ENCODE measurements at places on chromosomes 6 and 20.
A peak's percentile ranks its signal among the peaks of the same experiment; 100 is the strongest.

DNA sequence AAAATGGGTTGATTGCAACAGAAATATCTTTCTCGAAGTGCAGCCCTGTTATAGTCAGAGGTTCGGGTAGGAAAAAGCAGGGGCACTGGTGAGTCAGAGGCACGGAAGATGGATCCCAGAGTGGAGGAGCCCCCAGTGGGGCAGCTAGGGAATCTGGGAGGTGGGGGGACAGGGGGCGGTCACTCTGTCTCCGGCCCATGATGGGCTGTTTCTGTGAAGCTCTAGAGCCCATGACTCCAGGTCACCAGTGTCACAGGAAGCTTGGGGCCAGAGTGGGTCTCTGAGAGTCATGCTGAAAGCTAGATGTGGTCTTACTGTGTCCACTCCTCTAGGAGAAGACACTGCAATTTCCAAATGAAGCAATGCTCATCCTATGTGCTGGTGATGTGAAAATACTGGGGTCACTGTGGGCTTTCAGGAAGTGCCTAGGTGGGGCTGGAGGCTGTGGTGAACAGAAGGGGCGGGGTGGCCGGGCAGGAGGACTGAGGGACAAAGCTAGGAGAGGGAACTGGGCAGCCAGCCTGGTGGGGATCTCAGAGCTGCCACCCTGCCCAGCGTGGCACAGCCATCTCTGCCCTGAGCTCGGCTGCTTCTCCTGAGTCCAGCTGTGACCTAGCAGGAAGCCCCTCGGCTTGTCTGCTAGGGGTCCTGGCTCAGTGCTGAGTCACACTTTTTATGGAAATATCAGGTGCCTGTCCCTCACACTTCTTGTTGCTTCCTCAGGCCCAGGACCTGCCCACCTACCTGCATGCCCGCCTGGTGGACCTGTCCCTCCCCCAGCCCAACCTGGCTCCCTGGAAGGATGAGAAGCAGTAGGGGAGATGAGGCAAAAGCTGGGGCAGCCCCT lies 54.2 kb downstream of the IRF4 start:
- DNase-seq: peak; percentile 16

DNA sequence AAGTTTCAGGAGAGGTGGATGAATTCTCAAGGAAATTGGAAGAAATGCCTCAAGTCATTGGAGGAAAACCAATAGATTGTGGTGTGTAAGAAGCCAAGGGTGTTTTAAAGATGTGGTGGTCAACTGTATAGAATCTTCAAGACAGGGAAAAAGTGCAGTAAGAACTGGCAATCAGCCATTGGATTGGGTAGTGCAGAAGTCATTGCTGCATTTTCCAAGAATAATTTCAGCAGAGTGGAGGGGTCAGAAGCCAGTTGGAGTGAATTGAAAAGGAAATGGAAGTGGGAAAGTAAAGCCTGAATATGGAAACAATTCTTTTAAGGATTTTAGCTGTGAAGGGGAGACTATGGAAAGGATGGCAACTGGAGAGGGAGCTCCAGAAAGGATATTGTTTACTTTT lies 128.2 kb upstream of the TMEM170B start:
- no peak for DNase-seq

DNA sequence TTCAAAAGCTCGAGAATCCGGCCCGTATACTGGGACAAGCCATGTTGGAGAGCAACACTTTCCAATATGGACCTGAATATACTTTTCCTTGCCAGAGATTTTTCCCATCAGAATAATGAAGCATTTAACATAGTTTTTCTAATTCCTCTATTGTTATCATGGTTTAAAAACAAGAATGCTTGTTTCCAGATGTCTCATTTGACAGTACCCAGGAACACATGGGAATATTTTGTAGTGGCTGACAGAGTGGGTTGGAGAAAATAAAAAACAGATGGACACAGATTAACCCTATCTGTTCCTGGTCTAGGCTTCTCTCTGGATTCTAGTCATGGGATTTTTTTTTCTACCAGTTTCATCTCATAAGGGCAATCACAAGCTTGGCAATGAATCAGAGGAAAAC lies 164.8 kb upstream of the CEP162 start:
- no peak for DNase-seq

- DNase-seq: peak; percentile 6
Measured at GRCh38 chr20:13723011-13723410, 61.7 kb downstream of the ESF1 start.

GRCh38 chr20:1930165-1930564 lies 35.0 kb downstream of the SIRPA start:
- DNase-seq: no peak

- DNase-seq: no peak
Measured at GRCh38 chr6:163743796-163744195, 329.3 kb downstream of the QKI start.

- no peak for DNase-seq
Measured at GRCh38 chr20:44752099-44752931, 6.7 kb downstream of the KCNK15 start.

GRCh38 chr6:63214816-63215215 lies 3.5 kb downstream of the FKBP1C start:
- peak; percentile 45 for DNase-seq

DNA sequence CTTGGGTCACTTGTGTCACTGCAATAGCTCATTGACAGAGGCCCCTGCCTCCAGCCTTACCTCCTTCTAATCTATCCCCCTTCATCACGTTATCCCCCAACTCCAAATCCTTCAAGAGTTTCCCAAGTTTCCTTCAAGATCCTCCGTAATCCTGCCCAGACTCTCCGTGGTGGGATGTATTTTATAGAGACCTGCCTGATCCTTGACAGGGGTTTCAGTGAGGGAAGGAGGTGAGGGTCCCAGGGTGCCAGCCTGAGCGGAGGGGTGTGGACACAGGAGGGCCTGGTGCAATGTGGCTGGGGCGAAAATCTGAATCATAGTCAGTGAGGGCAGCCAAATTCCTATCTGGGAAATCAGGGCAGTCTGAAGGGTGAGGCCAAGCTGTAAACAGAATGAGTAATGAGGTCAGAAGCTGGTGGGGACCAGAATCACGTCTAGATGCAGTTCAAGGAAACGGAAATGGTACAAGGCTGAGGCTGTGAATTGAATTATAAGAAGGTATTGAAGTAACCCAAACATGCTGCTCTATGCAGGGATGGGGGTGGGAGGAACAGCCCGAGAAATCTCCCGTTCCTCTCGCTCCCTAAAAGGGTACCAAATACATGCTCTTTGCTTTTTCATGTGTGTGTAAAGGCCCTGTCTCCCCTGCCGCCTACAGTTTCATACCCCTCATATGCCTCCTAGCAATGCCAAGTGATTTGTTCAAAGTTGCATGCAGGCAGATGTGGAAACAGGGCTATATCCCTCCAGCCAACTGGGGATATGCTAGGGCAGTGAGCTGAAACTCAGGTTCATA lies 35.4 kb upstream of the PIM1 start:
- no peak for DNase-seq

GRCh38 chr6:44096612-44097011 lies 30.6 kb downstream of the MRPL14 start:
- peak; percentile 91 for DNase-seq

DNA sequence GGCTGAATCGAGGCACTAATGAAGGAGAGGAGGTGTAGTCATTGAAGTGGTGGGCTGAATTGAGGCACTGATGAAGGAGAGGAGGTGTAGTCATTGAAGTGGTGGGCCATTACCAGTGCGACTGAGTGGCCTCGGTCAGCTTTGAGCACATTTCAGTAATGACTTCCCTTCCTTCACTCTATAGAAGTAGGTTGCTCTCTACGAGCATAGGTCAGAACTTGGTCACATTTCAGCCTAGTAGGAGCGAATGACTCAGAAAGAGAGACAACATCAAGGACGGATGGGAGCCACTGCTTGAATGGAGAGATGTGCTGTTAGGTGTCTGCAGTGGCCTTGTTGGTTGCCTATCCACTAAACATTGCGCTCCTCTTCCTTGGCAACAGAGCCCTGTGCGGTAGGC lies 39.5 kb downstream of the ZDHHC14 start:
- no peak for DNase-seq

DNA sequence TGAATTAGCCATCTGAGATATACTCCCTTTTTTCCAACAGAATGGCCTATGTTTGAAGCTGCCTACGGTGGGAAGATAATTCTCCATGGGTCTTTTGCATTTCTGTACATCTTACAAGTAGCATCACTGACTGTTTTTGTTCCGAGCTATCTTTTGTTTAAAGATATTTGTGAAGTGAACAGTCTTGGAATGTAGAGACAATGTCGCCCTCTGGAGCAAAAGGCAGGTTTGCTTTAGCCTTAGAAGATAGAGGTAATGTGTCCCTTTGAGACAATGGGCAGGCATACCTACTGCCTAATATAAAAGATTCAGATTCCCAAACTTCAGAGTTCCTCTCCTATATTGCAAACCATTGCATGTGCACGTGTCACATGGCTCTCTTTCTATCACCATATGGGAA lies 347.8 kb upstream of the CNR1 start:
- no peak for DNase-seq

DNA sequence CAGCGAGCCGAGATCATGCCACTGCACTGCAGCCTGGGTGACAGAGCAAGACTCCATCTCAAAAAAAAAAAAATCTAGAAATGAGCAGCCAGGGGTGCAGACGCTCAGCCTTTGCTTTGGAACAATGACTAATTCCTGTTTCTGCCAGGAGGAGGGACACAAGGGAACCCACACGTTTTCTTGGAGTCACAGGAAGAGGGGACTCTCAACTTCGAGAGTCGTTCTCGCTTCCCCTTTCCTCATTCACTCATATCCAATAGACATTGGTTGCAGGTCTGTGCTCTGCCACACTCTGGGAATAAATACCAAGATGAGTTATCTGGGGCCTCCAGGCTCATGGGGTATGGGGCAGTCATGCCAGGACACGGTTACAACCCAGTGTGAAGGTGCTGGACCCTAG lies 91.5 kb upstream of the RREB1 start:
- no peak for DNase-seq

DNA sequence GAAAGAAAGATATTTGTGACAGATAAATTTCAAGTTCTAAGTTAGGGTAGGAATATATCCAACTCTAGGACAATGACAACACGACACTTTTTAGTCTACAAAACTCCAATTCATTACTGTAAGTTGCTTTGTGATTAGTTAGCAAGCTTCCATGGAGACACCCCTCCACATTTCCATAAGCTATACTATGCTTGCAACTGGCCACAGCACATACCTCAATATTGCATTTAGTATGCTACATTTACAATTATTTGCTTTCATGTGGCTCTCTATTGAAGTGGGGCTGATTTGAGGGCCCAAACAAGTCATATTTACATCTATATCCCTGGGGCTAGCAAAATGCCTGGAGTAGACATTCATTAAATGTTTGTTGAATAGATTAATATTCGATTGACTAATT lies 129.3 kb downstream of the HACE1 start:
- DNase-seq: no peak

- no peak for DNase-seq
Measured at GRCh38 chr6:101847690-101848089, 454.2 kb downstream of the GRIK2 start.

- peak; percentile 23 for DNase-seq
Measured at GRCh38 chr6:36679043-36679833, 724 bp downstream of the CDKN1A start.

- no peak for DNase-seq
Measured at GRCh38 chr6:65524232-65524631, 182.8 kb downstream of the EYS start.

- no peak for DNase-seq
Measured at GRCh38 chr6:20365456-20365855, 36.2 kb upstream of the E2F3 start.

- DNase-seq: no peak
Measured at GRCh38 chr20:32451340-32451681, 93.2 kb downstream of the ASXL1 start.

DNA sequence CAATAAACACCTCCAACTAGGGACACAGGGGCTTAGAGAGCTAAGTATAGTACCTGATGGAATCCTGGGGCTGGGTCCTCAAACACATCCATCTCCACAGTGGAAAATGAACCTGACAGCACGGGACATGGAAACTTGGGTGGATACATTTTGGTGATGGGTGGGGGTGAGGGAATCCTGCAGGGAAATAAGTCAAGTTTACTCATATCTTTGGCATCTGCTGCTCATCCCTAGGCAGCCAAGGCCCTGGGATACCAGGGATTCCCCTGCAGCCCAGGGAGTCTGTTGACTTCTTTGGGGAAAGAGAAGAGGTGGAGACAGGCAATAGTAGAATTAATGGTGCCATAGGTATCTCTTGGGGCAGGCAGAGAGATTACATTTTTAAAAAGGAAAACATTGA lies 6.6 kb downstream of the APOBEC2 start:
- DNase-seq: no peak

- no peak for DNase-seq
Measured at GRCh38 chr6:1767481-1768246, 157.9 kb downstream of the FOXC1 start.

- DNase-seq: no peak
Measured at GRCh38 chr6:121726596-121726995, 291.1 kb downstream of the GJA1 start.

GRCh38 chr6:90537027-90537426 lies 49.8 kb downstream of the MAP3K7 start:
- DNase-seq: no peak

- DNase-seq: no peak
Measured at GRCh38 chr6:90462102-90462501, 124.8 kb downstream of the MAP3K7 start.

- DNase-seq: peak; percentile 71
Measured at GRCh38 chr6:37624606-37625574, 72.8 kb downstream of the MDGA1 start.

GRCh38 chr6:106077881-106078280 lies 8.3 kb upstream of the PRDM1 start:
- no peak for DNase-seq

DNA sequence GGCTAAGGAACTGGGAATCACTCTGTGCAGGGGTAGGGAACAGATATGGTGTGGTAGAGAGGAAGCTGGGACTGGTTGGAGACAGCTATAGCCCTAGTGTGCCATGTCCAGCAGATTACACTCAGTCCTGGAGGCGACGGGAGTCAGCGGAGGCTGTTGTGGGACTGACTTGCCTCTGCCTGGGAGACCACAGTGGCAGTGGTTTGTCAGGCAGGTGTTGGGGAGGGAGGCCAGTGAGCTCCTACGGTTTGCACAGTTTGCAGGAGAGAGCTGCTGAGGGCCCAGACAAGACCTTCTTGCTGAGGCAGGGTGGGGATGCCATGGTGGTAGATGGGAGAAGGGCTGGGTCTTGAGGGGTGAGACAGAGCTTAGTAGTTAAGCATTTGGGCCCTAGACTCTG lies 4.9 kb downstream of the PLCG1 start:
- no peak for DNase-seq

DNA sequence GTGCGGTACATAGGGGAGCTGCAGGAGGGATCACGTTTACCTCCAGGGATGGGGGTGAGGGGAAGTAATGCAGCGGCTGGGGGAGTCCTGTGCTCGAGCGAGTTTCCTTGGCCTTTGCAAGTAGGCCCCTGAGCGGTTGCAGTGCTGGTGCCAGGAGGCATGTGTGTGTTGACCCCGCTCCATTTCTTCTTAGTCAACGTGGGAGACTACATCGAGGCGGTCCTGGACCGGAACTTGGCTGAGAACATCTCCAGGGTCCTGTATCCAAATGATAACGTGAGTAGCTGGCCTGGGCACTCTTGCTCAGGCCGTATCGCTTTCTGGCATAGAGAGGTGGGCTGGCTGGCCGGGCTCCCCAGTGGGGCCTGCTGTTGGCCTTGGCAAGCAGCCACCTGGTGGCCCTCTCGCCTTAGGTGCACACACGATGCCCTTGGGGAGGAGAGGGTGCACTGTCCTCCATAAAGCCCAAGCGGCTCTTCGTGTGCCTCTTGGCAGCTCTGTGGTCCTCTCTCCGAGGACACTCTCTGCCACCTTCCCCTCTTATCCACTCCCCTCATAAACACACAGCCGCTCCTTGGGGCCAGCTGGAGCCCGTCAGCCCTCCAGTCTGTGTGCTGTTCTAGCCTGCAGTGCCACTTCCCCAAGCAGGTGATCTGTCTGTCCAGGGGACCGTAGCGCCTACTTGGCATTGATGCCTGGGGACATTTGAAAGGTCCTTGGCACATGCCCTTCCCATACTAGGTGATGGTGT lies 29.3 kb downstream of the PYGB start:
- no peak for DNase-seq

Measured in hematopoietic multipotent progenitor cell treated with erythropoietin and hydrocortisone succinate and interleukin-3 and kit ligand, for 6 days (in vitro differentiated cells).